Omental fat pad (tissue), 4 donors: ENCODE measurements at places on chromosomes 2 and 18. TPM values are rescaled to one million over a fixed set of nuclear protein-coding genes. Genes with fewer than 3 reads are reported as not detected.

B4GALT6 gene
- total RNA-seq = 5.8 TPM

- DNase-seq = no peak
Measured at GRCh38 chr18:58080451-58080850, 36.4 kb downstream of the NEDD4L start.

- DNase-seq = no peak
Measured at GRCh38 chr2:46010223-46010924, 286.8 kb upstream of the EPAS1 start.

GRCh38 chr2:117762454-117762853, 52.0 kb upstream of the DDX18 start:
- DNase-seq = no peak

DNA sequence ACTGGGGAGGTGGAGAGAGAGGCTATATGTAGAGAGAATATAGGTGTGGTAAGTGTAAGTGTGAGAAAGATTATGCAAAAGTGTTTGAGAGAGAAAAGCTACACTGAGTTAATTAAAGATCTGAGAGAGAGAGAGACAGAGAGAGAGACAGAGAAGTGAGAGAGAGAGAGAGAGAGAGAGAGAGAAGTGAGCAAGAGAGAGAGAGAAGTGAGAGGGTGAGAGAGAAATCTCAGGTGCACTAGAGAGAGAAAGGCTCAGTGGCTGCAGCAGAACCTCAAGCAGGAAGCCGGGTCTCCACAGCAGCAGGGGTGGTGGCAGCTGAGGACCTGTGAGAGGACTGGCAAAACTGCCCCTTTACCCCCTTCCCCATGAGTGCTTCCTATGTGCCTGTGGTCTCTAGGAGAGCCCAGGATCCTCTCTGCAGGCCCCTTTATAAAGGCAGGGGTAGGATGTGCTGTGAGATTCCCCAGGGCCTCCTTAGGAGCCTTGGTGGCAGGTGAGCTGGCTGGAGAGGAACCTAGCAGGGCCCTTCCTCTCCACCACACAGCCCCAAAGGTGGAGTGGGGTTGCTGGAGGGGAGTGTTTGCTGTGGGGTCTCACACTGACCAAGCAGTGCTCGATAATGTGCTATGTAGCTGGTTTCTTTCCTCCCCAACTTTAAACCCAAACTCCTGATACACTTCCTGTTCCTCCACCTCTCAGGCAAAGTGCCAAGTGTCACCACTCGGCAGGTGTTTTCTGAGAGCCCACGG, 52.6 kb downstream of the SLC4A5 start:
- no peak for DNase-seq

DNA sequence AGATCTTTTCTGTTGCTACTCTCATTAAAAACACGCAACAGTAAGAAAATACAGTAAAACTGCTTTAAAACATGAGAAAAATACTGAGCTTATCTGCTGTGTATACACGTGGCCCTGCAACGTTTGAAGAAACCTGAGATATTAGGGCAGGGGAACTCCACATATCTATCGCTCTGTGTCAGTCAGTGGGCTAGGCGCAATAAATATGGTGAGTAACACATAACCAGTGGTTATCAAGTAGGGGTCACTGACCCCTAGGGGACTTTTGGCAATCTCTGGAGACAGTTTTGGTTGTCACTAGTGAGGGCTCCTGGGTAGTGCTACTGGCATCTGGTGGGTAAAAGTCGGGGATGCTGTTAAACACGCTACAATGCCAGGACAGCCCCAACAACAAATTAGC, 14.9 kb downstream of the STAT1 start:
- no peak for DNase-seq

- DNase-seq = no peak
Measured at GRCh38 chr18:70387027-70387426, 98.2 kb downstream of the SOCS6 start.

GRCh38 chr2:197965756-197966155, 161.4 kb downstream of the PLCL1 start:
- no peak for DNase-seq

DNA sequence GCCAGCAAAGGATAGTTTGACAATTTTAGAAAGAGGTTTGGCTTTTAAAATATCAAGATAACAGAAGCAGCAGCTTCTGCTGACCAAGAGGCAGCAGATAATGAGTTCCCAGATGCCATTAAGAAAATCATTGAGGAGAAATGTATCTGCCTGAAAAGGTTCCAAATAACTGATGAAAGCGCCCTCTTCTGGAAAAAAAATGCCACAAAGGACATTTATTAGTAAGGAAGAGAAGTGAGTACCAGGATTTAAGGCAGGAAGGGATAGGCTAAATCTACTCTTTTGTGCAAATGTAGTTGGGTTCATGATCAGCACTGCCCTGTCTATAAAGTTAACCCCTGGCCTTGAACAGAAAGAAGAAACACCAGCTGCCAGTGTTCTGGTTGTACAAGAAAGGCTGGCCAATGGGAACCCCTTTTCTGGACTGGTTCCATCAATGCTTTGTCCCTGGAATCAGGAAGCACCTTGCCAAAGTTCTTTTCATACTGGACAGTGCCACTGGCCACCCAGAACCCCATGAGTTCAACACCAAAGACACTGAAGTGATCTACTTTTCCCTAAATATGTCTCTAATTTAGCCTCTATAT, 40.6 kb downstream of the DHX57 start:
- DNase-seq = no peak
